Stimulated activated CD4-positive, alpha-beta T cell treated with anti-CD3 and anti-CD28 coated beads, Interleukin-1b, Interleukin-23, amount 100 ng/mL, for 1 hour (primary cell): ENCODE measurements at places on chromosomes 1 and 21.

- no peak for DNase-seq
Observed at GRCh38 chr1:79787631-79788030, 781.1 kb upstream of the ADGRL4 start.

DNA sequence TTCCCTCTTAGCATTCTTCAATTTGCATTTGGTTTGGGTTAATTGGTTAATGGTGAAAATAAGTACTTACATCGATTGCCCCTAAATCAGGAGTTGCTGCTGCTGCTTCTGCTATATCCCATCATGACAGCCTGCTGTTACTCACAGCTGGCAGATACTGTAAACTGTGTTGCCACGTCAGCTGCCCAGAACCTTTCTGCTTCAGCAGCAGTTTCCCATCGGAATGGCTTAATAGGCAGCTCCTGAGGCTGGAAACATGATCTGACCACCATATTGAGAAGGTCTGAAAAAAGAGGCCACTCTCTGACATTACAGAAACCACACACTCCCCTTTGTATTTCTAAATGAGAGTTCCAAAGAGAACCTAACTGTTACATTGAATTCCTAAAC lies 14.3 kb upstream of the SEC16B start:
- DNase-seq: no peak

GRCh38 chr1:244054924-244055263 lies 3.8 kb downstream of the ZBTB18 start:
- DNase-seq: no peak

- no peak for DNase-seq
Observed at GRCh38 chr1:109644670-109645069, 11.2 kb upstream of the GSTM4 start.

- no peak for DNase-seq
Observed at GRCh38 chr1:111448482-111448917, 556 bp downstream of the WDR77 start.

- DNase-seq: no peak
Observed at GRCh38 chr1:3657096-3657475, 4.8 kb downstream of the TP73 start.

DNA sequence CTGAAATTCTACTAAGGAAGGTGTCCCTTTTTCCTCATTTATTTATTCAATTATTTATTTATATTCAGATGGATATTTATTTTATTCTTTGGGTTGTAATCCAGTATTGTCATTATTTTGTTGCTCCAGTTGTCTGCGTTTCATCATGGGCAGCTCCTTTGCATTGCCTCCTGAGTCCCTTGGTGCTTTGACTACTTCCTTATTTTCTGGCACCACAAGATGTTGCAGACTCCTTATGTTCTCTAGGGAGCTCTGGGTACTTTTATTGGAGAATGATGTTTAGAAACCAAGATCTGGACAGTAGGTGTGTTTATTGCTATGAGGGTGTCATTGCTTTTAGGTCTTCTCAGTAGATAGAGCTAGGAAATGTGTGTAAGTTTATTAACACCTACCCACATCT lies 59.9 kb upstream of the ERRFI1 start:
- no peak for DNase-seq

GRCh38 chr1:224859651-224860050 lies 69.8 kb upstream of the DNAH14 start:
- DNase-seq: no peak
